ENCODE measurements at places on chromosomes 11 and 22.

DNA sequence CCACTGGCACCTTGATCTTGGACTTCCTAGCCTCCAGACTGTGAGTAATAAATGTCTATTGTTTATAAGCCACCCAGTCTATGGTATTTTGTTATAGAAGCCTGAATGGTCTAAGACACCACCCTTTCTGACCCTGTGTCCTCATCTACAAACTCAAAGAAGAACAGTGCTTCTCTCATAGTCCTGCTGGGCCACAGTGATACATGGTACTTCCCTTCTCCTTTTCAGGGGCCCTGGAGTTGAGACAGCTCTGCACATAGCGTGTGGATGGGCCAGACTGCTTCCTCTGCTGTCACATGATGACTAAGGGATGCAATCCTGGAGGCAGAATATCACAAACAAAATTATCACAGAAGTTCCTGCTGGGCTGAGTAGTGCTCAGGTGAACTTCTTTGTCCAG is 5.0 kb downstream of the KCNJ11 start:
- no peak for DNase-seq

DNA sequence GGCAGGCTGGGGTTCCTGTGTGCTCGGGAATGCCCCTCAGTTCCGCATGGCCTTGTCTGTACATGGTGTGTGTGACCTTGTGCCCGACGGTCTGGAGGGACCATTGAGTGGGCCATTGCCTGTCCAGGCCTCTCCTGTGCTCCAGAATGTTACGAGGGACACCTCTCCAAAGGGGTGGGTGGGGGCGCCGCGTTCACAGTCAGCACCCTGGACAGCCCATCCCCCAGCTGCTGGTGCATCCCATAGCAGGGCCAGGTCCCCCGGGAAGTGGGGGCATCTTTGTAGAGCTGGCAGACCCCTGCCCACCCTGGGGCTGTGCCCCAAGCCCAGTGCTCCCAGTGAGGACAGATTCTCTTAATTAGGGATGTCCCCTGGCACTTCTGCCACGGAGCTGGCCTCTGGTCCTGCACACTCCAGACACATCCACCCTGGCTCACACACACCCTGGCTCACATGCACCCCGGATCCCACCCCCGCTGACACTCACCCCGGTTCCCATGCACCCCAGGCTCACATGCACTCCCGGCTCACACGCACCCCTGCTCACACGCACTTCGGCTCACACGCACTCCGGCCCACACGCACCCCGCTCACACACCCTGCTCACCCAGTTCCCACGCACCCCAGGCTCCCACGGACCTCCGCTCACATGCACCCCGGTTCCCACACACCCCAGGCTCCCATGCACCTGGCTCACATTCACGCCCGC is 15.6 kb downstream of the TSPAN4 start:
- no peak for DNase-seq

GRCh38 chr11:25576320-25576719 is 755.6 kb upstream of the ANO3 start:
- DNase-seq: peak; percentile 24

DNA sequence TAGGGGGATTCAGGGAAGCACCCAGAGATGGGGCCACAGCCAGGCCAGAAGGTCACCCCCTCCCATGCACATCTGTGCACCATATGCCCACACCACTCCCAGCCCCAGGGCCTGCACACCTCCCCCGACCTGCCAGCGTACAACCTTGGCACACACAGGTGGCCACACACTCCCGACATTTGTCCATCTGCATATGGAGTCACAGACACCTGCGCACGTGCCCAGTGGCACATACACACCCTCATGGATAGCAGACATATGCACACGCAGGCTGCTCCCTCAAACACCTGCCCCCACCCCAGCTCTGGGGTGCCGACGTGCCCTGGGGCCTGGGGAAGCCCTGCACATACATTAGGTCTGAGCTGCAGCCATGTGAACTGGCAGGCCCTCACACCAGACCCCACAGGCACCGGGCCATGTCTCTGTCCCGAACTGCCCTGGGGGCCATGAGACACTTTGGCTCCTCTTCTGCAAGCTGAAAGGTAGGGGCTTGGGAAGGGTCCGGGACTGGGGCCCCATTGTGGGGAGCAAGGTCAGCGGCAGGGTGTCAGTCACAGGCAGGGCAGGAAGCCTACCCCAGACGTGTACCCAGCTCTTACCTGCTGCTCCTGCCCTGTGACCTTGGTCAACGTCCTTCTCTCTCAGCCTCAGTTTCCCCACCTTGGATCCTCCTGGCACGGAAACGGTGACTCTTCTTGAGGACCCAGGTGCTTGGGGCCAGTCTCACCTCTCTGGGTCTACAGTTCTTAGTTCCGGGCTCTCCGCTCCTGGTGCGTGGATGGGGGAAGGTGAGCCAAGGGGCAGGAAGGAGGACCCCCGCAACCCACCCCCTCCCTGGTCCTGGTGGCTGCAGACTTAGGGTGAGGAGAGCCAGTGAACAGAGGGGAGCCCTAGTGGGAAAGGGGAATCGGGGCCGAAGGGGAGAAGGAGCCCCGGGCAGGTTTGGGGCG is 579 bp upstream of the CABP7 start:
- DNase-seq: no peak

GRCh38 chr11:62665599-62666258 is 617 bp downstream of the CSKMT start:
- DNase-seq: peak; percentile 42

DNA sequence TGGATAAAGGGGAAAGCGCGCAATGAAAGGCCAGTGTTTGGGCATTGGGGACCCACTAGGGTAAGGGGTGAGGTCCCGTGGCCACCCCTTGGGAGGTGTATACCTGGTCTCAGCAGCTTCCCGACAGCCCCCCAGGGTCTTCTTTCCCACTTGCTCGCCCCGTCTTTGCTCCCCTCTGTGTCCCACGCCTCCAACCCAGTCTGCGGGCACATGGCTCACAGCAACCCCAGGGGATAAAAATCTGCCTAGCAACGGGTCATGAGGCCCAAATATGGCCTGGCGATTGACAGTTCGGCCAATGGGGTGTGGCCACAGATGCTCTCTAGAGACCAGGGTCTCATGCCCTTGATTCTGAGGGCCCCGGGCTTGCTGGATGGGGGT is 41.6 kb downstream of the AHNAK start:
- DNase-seq: no peak

DNA sequence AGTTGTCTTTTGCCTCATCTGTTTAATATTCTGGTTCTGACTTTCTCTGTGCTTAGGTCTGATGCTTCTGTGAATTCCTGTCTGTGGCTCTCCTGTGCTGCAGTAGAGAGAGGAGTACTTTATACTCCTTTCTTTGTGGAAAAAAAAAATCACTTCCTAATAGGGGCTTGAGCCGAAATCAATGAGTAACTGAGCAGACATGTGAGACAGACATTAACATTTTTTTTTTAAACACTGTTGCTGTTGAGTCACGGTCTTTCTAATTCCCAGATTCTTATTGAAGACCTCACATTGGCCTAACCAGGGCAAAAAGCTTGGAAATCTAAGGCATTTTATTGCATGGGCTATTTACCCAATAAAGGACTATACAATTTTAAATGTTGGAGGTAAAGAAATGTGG is 86.1 kb downstream of the GRM5 start:
- DNase-seq: peak; percentile 88

GRCh38 chr11:105298174-105298573 is 158.6 kb upstream of the CARD18 start:
- DNase-seq: peak; percentile 1
